ENCODE measurements at places on chromosomes 7 and 10.

DNA sequence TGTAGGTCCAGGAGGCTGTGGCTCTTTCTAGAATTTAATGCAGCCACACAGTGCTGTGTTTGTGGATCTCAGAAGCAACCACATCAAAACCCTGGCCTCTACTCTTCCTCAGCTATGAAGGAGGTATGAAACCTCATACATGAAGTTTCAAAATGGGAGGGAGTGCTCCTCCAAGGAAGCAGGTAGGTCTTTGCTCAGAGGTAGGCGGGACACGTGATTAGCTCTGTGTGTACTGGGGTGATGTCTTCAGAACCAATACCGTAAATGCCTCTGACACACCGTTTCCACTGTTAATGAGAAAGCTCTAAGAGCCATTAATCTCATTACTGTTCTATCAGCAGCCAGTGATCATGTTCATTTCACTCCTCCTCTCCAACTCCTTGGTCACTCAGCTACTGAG lies 126.1 kb downstream of the PLXNA4 start:
- no peak for DNase-seq

GRCh38 chr7:92968502-92968901 lies 132.1 kb upstream of the CDK6 start:
- no peak for DNase-seq

DNA sequence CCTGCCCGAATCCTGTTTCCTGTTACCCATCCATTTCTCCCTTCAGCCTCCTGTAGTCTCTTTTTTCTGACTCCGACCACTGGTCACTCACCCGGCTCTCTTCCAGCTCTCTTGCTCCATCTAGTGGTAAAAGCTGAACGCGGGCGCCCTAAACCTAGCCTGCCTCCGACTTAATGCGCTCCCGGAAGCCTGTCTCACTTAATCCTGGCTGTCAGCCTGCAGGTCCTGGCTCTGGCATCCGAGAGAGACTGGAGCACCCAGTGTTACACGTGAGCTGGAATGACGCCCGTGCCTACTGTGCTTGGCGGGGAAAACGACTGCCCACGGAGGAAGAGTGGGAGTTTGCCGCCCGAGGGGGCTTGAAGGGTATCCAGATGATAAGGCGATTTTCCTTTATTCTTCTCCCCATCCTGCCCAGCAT lies 10.3 kb downstream of the SUMF2 start:
- peak; percentile 71 for DNase-seq

DNA sequence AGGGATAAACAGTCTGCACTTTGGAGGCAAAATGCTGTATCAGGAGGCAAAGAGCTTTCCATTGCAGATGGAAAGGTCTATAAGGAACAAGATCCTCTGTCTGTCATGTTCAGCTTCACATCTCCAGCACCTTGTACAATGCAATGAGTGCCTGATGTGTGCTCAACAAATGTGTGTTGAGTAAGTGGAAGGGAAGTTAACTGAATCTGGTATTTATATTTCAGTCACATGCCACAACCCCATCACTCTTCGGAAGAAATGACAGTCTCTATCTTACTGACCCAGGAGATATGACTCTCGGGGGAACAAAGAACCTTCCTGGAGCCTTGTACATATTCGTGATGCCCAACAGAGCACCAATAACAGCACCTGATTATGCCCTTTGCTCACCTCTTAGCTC lies 20.0 kb upstream of the DNAJC1 start:
- DNase-seq, result no peak

GRCh38 chr7:25087855-25088254 lies 37.2 kb downstream of the CYCS start:
- DNase-seq, result peak; percentile 55

- DNase-seq, result no peak
Observed at GRCh38 chr7:6031567-6031966, 391 bp downstream of the ANKRD61 start.

GRCh38 chr10:71547876-71548846 lies 151.4 kb downstream of the CDH23 start:
- peak; percentile 62 for DNase-seq

- no peak for DNase-seq
Observed at GRCh38 chr7:100567751-100568175, 5.9 kb downstream of the SAP25 start.

DNA sequence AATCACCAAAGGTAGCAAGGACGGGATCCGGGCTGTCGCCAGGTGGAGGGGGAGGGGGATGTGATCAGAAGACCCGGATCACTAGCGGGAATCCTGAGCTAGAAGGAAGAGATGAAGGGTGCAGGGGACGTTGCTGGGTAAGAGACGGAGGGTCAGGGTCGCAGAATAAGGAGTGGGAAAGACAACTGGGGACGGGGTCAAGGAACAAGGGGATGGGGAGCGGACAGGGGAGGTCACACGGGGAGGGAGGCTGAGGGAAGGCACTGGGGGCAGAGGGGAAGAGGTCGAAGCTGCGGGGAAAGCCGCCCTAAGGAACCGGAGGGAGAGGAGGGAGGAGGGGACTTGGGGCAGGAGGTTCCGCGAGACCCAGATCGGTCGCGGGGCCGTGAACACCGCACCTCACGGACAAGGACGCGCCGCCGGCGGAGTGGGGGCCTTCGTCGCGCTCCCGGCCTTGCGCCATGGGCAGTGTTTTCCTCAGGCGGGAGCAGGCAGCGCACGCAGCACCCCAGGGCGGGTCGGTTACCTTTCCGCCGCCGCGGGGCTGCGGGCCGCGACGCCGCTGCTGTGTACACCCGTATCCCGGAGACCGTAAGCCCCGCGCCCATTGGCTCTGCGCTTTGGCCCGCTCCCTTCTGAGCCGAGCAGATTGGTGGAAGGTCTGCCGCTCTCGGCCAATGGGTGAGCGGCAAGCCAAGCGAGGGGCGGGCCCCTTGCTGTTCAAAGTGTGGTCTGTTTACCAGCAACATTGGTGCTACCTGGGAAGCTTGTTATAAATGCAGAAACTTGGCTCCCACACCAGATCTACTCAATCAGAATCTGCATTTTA lies at the start of gene CFAP43:
TSS of gene CFAP43 (minus strand) at position 581 of the 829 bp plus-strand sequence. CDS start at position 463, 118 bp downstream.
- DNase-seq, result peak; percentile 98

DNA sequence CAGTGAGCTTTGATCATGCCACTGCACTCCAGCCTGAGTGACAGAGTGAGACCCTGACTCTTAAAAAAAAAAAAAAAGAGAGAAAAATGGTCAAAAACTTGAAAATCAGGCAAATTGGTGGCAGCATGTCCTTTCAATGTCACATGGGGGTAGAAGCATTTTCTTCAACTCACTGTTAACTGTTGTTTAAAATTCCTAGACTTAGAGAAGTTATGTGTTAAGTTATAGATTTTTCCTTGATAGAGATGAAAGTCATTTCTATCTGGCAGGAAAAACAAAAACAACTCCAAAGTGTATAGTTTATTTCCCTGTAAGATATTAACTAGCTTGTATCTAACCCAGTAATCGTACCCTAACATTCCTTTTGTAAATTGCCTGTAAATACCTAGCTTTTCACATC lies 26.8 kb downstream of the LYZL2 start:
- DNase-seq, result no peak

DNA sequence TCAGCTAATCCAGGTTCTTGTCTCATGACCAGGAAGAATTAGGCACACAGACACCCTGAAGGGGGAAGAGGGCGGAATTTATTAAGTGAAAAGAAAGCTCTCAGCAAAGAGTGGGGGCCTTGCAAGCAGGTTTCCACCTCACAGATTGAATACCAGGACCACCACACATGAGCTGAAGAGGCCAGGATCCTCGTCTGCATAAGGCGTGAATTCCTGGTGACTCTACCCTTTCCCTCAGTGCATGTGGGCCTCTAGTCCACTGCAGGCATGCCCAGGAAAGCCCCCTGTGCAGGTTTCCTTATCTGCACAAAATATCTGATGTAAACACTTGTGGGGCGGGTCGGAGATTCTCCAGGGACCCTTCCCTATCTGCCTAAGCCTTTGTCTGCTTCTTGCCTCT lies 782.1 kb upstream of the LRRN3 start:
- no peak for DNase-seq

DNA sequence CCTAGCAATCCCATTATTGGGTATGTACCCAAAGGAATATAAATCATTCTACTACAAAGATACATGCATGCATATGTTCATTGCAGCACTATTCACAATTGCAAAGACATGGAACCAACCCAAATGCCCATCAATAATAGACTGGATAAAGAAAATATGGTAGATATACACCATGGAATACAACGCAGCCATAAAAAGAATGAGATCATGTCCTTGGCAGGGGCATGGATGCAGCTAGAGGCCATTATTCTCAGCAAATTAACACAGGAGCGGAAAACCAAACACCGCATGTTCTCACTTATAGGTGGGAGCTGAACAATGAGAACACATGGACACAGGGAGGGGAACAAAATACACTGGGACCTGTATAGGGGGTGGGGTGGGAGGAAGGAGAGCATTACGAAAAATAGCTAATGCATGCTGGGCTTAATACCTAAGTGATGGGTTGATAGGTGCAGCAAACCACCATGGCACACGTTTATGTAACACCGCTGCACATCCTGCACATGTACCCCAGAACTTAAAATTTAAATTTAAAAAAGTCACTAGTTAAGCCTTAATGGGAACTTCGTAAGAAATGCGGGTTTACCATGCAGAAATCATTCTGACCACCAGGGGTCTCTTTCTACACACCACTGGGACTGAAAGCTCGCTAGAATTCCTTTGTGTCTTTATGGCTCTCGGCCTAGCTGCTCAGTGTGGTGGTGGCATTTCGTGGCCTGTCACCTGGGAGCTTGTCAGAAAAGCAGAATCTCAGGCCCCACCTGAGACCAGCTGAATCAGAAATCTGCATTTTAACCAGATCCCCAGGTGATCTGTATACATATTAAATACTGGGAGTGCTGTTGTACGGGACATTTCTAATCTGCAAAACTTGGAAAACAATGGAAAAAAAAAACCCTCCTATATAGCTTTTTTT lies 9.5 kb downstream of the ANKRD1 start:
- DNase-seq, result peak; percentile 74

GRCh38 chr7:50682079-50682478 lies 100.6 kb downstream of the GRB10 start:
- no peak for DNase-seq

DNA sequence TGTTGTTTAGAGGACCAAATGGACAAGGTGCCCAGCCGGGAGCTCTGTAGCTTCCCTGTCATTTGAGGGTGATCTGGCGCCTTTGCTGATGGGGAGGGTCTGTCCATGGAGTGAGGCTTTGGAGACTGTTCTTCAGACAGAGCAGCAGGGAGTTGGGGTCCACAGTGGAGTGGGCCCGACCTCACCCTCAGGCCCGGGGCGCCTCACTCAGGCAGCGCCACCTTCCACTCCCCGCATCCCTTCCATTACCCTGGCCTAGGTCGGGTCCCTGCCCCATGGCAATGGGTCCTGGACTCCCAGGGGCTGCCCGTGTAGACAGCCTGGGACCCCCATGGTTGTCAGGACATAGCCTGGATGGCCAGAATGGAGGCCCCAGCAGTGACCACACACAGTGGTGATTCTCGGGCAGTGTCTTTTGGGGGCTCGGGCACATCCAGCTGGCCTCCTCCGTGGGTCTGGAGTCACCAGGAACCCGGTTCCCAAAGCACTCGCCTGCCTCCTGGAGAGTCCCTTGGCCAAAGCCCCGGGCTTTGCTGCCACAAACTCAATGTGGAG lies 38.5 kb downstream of the TCERG1L start:
- DNase-seq, result no peak

GRCh38 chr7:47765373-47765979 lies 182.8 kb downstream of the PKD1L1 start:
- no peak for DNase-seq

DNA sequence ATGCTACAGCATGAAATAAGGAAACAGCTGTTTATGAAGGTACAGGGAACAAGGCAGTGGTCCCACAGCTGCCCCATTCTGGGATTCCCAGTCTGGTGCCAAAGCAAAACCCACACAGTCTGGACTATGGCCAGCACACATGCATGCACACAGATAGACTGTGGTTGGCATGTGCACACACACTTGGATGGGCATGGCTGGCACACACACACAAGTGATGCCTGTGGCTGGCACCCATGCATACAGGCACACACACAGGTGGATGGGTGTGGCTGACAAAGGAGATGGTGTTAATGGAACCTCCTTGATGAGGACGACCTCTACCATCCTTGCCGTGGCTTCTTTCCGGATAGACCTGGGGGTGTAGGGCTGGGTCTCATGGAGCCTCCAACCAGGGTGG lies 114.0 kb upstream of the LYZL2 start:
- no peak for DNase-seq

DNA sequence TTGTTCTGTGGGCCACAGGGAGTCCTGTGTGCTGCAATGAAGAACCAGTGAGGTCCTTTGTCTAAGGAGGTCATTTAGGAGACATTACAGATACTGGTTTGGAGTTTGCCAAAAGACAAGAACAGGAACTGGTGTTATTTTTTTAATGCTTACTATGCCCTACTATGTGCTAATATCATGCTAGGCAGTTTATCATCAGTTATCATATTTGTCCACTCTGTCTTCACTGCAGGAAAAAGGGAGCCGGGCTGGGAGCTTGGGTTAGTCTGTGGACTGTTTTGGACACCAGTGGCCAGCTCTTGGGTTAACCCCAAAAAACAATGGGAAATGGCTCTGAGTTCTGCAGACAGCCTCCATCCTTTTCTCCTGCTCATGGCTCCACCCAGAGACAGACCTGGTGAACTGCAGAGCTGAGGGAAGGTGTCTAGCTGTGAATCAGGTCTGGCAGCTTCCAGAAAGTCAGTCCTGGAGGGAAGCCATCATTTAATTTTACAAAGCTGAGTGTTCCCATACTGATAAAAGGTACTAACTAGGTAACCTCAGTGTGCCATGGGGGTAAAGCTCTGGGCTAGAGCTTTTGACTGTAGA lies 101.2 kb upstream of the ZNF746 start:
- peak; percentile 22 for DNase-seq

DNA sequence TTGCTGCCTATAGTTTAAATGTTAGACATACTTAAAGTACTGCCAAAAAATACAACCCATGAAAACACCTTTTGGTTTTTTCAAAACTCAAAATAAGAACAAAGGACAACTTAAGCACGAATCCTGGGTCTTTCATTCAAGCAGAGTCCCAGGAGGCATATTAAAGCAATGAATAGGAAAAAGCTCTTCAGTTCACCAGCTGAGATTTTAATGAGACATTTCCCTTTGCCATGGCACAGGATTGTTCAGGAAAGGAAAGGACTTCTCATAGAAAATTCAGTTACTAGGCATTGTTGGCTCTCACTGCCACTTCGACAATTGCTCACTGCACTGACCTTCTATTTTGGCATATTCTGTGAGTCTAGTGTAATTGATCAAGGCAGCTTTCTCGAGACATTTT lies 133.5 kb upstream of the FEZF1 start:
- no peak for DNase-seq

GRCh38 chr7:106731187-106731586 lies 70.2 kb upstream of the CCDC71L start:
- DNase-seq, result peak; percentile 69

GRCh38 chr7:27944643-27945042 lies 204.7 kb downstream of the TAX1BP1 start:
- DNase-seq, result no peak

DNA sequence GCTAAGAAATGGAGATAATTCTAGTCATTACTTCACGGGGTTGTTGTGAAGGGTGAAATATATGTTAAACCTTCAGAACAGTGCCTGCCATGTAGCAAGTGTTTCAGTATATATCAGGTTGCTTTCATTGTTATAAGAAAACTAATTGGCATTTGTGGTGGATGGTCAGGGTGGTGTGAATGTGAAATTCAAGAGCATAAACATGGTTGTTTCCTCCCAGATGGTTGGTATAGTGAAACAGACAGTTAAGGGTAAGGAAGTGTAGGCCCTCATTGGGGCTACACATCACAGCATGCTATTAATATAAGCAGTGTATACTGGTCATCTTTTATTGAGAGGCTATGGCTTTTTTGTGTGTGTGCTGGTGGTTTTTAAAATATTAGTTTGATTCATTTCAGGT lies 171.6 kb downstream of the AUTS2 start:
- no peak for DNase-seq

- no peak for DNase-seq
Observed at GRCh38 chr10:126480648-126481047, 92.4 kb upstream of the ADAM12 start.
